COLO829 (cell line): ENCODE measurements at places on chromosomes 3 and 15.

GRCh38 chr3:29701326-29701983 lies 420.6 kb downstream of the RBMS3 start:
- DNase-seq, result no peak

DNA sequence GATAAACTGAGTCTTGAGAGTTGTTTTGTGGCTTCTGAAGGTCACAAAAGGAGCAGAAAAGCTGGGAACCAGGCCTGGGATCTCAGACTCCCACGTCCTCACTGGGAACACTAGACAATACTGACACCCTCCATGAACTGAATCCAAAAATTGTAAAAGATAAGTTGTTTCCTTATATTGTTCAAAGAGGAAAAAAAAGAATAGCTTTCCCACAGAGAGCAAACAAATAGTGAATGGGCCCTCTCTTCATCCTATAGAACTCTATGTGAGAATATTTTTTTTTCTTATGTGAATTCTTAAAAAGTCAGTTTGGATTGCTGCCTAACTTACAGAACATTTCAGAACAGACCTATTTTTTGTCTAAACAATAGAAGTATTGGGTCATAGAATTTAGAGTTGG lies 203.5 kb downstream of the MECOM start:
- no peak for DNase-seq

DNA sequence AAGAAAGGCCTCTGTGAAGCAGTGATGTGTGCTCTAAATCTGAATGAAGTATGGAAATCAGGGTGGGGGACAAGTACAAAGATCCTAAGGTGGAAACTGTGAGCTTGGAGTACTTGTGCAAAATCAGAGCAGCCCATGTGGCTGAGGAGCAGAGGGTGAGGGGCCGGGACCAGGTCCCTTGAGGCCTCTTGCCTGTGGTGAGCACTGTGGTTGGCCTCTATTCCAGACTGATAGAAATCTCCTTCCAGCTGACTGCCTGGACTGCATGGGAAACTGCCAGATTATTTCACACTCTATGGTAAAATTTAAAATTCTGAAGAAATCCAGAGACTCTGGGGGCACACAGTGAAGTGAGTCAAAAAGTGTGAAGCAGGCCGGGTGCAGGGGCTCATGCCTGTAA lies 81.4 kb downstream of the TM4SF4 start:
- DNase-seq, result no peak

DNA sequence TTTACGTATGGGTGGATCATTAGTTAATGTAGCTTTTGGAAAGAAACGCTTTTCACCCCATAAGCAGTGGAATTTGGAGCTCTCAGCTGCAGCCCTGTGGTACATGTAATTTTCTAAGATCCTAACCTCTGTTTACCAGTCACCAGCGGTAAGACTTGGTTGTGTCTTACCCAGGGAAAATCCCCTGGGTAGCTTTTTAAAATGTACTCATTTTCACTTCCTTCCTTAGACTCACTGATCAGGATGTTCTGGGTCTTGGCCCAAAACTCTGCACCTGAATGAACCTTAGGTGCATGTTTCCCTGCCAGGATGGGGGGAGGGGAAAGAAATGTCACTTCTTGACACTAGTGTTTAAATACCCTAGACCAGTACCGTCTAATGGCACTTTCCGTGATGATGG lies 605.2 kb downstream of the MAGI1 start:
- no peak for DNase-seq

DNA sequence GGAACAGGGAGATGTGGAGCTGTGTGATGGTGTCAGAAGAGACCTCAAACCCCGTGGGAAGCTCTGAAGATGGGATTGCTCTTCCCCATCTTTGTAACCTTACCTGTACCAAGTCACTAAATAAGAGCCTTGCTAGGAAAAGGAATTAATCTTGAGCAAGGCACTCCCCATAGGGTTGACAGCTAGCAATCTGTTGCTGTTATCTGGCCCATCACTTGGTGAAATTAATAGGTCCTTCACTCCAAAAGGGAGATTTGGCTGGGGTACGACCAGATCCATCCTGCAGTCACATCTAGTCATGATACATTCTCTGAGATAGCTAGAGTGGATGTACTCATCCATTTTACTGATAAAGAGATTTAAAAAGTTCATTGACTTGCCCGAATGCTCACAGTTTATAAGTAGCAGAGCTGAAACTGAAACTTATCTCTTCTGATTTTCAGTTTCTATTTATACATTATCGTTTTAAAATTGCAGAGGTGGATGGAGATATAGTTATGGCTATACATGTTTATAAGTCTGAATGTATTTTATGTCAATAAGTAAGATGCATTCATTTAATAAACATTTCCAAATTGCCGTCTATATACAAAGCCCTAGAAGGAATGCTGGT lies 299.1 kb upstream of the MCTP2 start:
- no peak for DNase-seq

DNA sequence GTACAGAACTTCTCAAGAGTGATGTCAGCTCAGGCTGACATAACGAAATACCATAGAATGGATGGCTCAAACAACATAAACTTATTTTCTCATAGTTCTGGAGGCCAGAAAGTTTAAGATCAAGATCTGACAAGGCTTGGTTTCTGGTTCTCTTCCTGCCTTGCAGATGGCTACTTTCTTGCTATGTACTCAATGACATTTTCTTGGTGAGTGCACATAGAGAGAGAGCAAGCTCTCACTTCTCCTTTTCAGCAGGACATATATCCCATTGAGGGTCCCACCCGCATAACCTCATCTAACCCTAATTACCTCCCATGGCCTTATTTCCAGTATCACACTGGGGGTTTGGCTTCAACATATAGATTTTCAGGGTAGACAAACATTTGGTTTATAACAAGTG lies 1072.1 kb downstream of the PLOD2 start:
- no peak for DNase-seq
